ENCODE measurements at places on chromosomes 5 and 9. TPM values are rescaled to one million over a fixed set of nuclear protein-coding genes. Genes with fewer than 3 reads are reported as not detected.

GRCh38 chr5:83277154-83277553, 194.4 kb upstream of the VCAN start:
- DNase-seq, result no peak

DNA sequence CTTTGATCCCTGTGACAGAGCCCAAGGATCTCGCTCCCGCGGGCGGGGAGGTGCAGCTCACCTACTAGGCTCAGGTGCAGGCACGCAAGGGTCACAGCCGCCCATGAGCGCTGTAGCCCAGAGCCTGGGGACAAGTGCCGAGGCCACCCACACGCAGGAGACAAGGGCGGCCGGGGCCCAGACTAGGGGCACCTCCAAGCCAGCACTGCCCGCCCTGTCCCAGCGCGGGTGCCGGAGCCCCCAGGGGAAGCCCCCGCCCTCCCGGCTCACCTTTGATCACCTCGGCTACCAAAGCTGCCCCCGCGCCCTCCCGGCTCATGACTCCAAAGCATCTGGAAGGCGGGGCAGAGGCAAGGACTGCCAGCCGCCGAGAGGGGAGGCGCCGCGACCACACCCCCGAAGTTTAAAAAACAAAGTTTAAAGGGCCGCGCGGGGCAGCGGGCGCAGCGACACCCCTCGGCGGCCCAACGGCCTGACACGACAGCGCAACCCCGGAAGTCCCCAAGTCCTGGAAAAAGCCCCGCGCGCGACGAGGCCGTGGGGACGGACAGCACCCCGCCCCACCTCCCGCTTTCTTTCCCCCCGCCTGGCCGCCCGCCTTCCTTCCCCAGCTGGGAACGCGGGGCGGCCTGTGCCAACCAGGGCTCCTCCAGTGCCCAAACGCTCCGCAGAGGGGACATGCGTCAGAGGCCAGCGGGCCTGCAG, 53.0 kb downstream of the CDC14B start:
- no peak for DNase-seq

The ZNF366 gene
- 0.46 TPM for total RNA-seq

GRCh38 chr5:160959804-160960203, 107.8 kb upstream of the ATP10B start:
- DNase-seq, result no peak

GRCh38 chr5:20470997-20471396, 483.0 kb upstream of the CDH18 start:
- DNase-seq, result no peak

DNA sequence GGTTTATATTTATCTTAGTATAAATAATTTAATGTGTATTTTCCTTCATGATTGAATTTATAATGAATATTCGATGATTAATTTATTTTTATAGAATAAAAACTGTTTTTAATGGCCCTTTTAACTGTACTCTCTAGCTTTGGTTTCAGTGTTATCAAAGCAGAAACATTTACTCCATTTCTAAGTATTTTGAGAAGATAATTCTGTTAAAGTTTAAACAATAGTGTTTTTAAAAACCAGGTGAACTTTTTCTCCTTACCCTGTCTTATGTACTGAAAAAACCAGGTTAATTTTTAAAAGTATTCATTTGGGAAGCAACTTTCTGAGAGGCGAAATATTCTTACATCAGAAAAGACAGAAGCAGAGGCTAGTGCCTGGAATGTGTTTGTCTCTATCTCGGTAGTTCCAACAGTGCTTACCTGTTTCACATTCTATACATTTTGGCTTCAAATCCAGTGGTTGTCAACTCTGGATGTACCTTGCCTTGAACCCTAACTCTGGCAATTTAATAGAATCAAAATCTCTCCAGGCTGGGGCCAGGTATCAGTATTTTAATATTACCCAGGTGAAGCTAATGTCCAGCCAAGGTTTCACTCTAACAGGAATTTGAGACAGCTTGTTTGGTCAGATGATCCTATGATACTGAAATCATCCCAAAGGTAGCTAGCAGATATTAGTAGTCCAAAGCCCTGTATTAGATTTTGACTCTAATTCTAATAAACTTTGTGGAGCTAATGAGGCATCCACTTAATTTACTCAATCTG, 434.4 kb downstream of the PDE4D start:
- DNase-seq, result no peak

The SPEF2 gene
- total RNA-seq, result 0.88 TPM

The HSD17B3 gene
- total RNA-seq, result not detected

DNA sequence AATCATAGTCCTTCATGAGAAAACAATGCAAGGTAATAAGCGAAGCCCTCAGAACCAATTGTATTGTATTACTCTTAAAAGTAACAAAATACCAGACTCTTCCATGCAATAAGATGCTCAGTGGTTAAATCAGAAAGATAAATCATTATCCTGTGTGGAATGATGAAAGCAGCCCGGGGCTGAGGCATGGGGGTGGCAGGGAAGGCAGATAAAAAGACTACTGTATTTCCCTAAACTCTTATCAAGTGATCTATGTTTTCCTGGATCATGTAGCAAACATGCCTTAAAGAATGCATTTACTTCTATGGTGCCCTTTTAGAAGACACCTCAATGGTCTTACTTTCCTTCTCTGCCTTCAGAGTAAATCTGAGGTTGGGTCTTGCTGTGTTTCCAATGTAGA, 105.6 kb upstream of the DAPK1 start:
- no peak for DNase-seq

DNA sequence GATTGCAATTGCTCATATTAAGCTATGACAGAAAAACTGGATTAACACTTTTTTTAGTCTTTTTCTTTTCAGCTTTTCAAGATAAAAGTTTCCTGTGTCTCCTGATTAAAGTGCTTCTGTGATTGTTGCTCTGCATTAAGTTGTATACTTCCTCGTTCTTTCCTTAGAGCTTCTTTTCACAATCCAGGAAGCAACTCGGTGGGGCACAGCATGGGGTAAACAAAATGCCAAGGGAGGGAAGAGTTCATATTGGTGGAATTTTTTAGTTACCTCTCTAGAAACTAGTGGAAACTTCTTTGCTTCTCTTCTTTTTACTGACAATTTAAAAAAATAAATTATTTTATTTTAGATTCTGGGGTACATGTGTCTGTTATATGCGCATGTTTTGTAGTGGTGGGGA, 37.8 kb upstream of the ARRDC3 start:
- no peak for DNase-seq

The CCDC192 gene
- total RNA-seq, result not detected

The PKD2L2 gene
- not detected for total RNA-seq

- no peak for DNase-seq
These were observed 18.1 kb upstream of the PDCL start for GRCh38 chr9:122846371-122846940.

The IL5 gene
- not detected for total RNA-seq

The MRPS30 gene
- total RNA-seq, result 61.0 TPM

GRCh38 chr5:60597572-60598320, 102.2 kb downstream of the DEPDC1B start:
- DNase-seq, result no peak

The TMEM252 gene
- total RNA-seq, result not detected

The SOHLH1 gene
- total RNA-seq, result not detected

Data from pulmonary artery endothelial cell (primary cell).